ENCODE measurements at places on chromosomes 2 and 18.

DNA sequence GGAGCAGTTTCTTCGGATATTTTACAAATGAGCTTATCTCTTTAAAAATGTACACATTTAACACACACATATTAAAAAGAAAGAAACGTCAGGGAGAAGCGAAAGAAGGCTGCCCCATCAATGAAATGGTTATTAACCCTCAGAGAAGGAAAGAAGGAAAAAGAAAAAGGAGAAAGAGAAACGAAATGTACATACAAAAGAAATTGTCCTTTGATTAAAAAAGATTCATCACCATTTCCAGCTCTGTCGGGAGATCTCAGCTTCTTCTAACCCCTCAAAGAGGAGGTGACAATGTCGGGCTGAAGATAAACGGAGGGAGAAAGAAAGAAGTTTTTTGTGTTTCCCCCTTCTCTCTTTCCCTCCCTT lies 1.5 kb downstream of the IKZF2 start:
- no peak for DNase-seq

GRCh38 chr2:172829229-172829628 lies 93.6 kb downstream of the RAPGEF4 start:
- DNase-seq = no peak

DNA sequence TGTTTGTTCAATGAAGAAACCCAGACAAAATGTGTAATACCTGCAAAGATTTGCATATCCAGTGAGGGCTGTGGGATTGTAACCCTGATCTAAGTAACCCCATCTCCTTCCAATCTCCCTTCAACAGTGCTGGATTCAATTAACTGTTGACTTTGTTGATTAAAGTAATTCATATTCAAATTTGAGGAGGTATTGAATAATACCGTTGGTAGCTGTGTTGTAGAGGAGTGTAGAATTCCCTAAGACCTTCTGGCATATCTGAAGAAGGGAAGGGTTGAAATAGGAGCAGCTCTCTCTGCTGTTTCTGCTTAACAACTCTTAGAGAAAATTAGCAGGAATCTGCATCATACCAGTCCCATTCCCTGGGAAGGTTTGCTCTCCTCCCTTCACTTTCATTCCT lies 28.2 kb downstream of the MAIP1 start:
- no peak for DNase-seq

GRCh38 chr18:64401268-64402060 lies 252.6 kb upstream of the LINC00305 start:
- DNase-seq = no peak

DNA sequence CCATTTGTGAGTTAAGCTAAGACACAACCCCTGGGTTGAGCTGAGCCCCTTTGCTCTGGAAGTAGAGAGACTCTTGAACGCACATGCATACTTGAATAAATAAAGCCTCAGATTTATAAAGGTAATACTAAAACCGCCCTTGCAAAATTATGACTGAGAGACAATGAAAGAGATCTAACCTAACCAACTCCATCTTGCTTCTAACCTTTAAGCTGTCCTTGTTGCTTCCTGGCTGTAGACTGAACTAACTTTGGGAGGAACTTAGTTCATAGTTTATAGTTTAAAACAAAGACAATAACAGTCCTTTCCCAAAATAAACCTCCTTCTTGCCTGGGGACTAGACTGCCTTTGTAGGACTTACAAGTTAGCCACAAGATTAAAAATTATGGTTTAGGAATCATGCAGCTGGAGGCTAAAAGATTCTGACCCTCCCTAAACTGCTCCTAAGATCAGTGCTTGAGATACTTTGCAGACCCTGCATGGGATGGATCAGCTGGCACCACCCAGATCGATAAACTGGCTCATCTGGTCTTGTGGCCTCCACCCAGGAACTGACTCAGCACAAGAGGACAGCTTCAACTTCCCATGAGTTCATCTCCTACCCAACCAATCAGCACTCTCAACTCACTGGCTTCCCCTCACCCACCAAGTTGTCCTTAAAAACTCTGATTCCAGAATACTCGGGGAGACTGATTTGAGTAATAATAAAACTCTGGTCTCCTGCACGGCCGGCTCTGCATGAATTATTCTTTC lies 240.2 kb upstream of the SLC14A2 start:
- DNase-seq = no peak

DNA sequence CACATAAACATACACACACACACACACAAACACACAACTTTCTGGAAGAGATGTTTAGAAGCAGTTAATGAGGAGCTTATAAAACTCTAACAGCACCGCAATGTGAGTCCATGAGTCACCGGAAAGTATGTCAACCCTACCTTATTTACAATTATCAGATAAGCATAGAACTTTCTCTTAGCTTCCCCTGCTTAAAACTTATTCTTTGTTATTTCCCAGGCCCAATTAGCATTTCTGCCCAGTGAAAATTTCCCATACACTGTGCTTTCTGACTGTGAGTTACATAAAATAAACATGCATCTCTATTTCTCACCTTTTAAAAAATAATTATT lies 737.6 kb downstream of the LRP1B start:
- no peak for DNase-seq

DNA sequence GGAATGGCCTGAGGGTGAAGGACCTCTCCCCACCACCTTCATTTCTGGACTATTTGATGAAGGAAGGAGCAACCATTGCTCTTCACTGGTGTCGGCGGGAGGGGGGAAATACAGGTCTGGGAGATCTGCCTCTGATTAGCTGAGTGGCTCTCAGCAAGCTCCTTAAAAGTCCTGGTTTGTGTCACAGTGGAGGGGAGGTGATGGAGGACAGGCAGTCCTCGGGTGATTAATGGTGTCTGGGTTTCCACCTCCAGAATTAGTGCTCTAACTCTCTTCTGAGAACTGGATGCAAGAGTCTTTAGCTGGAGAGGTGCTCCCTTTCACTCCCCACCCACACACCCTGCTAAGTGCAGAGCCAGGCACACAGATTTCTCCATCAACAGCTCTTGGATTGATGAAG lies 83.2 kb downstream of the TTC32 start:
- no peak for DNase-seq

- no peak for DNase-seq
Measured at GRCh38 chr2:225895126-225895525, 495.6 kb downstream of the NYAP2 start.

GRCh38 chr2:217652761-217653639 lies 349.8 kb downstream of the TNS1 start:
- DNase-seq = no peak

- DNase-seq = no peak
Measured at GRCh38 chr18:42814618-42815017, 300.9 kb downstream of the RIT2 start.

- DNase-seq = no peak
Measured at GRCh38 chr2:64246962-64247361, 102.7 kb upstream of the PELI1 start.

DNA sequence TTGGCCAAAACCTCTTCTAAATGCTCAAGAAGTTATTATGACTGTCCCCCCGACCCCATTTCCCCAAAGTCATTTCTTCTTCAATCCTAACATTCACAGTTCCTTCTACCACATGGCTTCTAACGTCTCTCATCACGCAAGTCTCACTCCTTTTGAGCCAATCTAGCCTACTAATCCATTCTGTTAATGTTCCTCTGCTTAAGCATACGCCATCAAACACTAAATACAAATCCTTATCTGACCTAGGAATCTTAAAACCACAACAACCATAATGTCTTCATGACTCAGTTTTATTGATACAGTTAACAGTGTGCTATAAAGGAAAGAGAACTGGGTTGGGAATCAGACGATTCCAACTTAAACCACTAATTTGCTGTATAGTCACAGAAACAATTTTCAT lies 23.9 kb downstream of the HNRNPLL start:
- no peak for DNase-seq

- DNase-seq = no peak
Measured at GRCh38 chr18:79258447-79258846, 137.3 kb upstream of the NFATC1 start.

DNA sequence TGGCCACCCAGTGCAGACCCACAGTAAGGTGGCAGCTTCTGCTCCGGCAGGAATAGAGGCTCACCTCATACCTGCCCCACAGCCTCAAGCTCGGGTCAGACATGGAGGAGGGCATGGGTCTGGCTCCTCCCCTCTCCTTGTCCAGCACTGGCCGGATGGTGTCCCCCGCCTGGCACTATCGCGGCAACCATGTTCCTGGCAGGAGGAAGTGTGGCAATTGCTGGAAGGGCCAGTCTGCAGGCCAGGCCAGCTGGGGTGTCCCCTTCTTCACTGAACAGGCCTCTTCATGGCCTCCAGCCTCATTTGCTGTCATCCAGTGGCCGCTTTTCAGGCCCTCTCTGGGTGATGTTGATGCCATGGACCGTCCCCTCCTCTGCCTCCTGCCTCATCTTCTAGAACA lies 41.4 kb upstream of the SMAD7 start:
- no peak for DNase-seq

GRCh38 chr18:9661564-9661963 lies 46.5 kb upstream of the RAB31 start:
- DNase-seq = no peak

GRCh38 chr2:191063584-191063983 lies 49.6 kb upstream of the STAT1 start:
- DNase-seq = no peak

- no peak for DNase-seq
Measured at GRCh38 chr2:16479721-16480120, 185.9 kb downstream of the CYRIA start.

DNA sequence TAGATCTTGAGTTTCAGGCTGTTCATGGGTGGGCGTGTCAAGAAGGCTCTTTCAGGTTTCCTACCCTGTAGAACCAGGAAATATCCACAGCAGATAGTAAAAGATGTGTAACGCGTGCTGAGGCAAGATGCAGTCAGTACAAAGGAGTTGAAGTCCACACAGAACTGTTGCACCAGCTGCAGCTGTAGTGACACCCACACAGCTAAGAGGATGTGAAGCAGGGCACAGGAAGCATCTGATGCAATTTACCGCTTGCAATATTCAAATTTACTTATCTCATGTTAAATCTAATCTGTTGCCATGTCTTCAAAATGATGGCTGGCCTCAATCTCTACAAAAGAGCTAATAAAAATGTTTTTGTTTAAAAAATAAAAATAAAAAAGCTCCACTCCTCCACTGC lies 132.8 kb downstream of the ARHGAP15 start:
- no peak for DNase-seq

DNA sequence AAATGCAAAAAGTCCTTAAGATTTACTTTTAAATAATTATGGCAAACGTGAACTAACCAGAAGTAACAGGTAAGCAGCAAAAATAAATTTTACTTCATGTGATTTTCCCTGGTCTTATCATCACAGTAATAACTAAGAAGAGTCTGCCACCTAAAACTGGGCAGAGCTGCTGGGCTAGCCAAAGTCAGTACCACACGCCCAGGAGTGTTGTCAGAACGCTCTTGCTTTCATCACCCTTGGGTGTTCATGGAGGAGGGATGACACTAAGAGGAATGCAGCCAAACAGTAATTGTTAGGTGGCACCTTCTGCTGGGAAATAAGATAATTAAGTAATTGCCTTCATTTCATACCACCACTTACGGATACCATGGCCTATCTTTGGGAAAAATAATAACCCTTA lies 92.0 kb upstream of the NEUROD1 start:
- no peak for DNase-seq

- DNase-seq = no peak
Measured at GRCh38 chr2:4391013-4391412, 687.6 kb downstream of the DCDC2C start.

GRCh38 chr2:41791523-41791922 lies 256.3 kb upstream of the PKDCC start:
- no peak for DNase-seq

Data from activated CD4-positive, alpha-beta T cell treated with anti-CD3 and anti-CD28 coated beads for 1 hour (primary cell).